ENCODE measurements at places on chromosomes 2 and 18.

- no peak for DNase-seq
Measured at GRCh38 chr18:61662726-61663125, 230.1 kb downstream of the RNF152 start.

DNA sequence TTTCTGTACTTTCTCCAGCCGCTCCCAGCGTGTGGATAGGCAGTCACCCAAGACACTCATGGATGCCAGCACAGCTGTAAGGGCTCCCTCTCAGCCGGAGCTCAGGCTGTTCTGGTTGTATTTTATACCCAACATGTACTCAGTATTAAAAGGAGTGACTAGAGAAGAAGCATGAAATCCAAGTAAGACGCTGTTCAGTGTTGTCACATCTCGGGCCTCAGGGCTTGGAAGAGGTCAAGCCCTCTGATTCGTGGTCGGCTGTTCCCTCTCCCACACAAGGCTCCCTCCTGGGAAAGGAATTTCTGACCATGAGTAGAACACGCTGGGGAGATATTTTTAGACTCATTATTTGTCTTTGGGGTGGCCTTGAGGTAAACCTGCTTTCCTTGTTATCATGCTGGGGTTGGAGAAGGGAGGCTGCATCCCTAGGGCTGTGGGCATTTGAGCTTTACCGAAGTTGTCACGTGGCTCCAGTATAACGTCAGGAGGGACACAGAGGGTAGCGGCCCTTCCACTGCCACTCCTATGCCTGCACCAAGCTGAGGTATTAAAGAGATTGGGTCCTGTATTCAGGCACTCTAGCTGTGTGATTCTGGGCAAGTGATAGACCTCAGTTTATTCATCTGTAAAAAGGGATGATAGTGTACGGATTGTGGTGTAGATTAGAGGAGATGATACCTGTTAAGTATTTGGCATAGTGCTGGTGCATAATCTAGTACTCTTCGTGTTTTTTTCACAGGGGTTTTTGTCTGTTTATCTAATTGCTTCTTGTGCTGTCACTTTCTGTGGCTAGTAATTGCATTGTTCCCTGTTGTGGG, 34.1 kb downstream of the HK2 start:
- DNase-seq, result peak; percentile 78

GRCh38 chr2:23423062-23423872, 38.3 kb downstream of the KLHL29 start:
- no peak for DNase-seq

- DNase-seq, result no peak
Measured at GRCh38 chr2:100036793-100037192, 105.6 kb downstream of the AFF3 start.

- peak; percentile 73 for DNase-seq
Measured at GRCh38 chr2:201358684-201359083, 1.5 kb upstream of the FLACC1 start.

DNA sequence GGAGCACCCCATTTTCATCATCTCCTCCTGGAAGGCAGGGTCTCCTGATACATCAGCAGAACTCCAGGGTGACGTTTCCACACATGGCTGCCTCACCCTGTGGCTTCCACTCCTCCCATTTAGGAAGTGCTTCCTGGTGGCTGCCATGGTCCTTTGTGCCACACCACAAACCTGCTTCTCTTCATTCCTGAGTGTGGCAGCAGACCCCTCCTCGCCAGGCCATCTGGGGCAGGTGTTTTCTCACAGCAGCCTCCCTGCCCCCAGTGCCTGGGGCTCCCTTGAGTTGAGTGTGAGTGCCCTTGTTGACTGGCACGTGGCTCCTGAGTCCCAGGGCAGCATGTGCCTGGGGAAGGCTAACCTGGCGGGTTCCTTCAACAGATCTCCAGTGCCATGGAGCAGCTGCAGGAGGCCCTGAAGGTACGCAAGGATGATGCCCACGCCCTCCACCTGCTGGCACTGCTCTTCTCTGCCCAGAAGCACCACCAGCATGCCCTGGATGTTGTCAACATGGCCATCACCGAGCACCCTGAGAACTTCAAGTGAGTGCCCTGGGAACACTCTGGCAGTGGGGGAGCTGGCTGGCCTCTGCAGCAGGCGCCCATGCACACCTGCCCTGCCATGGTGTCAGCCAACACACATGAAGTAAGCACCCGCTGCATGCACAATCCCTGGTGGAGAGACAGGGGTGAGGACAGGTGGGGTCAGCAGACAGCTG, 113.4 kb upstream of the MCFD2 start:
- no peak for DNase-seq

GRCh38 chr2:133812826-133813617, 244.8 kb upstream of the NCKAP5 start:
- peak; percentile 55 for DNase-seq

DNA sequence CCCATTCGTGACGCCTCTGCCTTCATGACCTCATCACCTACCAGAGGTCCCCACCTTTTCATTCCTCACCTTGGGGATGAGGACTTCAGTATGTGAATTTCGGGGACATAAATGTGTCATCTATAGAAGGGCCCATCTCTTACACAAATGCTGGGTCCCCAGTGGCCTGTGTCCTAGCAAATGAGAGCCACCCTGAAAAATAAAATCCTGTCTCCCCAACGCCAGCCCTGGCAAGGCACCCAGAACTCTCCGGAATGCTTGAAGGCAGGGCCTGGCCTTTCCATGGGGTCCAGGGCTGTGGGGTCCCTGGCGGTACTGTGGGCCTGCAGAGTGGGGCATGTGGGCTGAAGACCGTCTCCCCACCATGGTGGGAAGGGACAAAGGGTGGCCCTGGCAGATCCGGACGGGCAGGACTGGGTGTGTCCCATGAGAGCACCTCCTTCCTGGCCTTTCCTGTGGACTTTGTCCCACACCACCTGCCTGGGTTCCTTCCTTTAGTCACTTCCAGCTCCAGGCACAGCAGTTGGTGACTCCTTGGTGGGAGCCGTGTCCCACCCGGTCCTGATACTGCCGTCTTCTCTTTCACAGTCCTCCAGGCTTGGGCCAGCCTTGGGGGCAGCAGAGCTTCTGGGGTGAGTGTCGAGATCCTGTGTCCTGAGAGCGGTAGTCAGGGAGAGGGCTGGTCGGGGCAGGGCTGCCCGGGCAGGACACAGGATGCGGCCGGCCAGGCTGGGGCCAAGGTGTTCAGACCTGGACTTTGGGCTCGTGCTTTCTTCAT, 18.6 kb downstream of the CAPN10 start:
- DNase-seq, result no peak

DNA sequence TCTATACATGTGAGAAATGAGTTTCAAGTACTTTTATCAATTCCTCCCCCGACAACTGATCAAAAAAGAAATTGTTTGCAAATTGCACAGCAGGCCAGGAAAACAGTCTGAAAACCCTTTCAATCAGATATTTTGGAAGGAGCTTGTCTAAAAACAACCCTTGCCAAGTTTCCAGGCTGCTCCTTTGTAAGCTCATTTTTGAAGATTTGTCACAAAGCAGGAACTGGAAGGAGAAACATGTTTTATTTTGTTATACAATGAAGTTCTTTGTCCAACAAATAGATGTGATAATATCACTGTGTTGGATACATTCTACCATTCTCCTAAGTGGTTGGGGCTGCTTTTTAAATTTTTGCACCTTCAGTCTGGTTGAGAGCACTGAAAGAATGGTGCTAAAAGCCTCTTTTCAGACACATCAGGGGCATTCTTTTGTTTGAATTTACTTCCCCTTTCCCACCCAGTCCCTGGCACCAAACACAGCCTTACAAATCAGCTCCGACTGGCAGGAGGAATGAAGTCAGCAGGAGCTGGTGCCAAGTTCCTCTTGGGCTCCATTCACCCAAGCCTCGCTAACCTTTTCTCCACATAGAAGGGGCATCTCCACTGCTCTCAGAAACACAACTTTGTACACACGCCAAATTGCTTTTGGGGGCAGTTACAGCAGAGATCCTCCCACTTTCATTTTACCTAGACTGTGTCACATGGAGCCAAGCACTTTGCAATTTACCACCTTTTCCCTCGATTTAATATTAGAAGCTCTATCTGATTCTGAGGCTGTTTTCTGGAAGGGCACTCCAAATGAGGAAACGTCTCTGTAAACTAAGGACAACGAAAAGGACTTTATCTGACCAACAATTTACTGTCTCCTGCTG, 88.0 kb downstream of the C1D start:
- no peak for DNase-seq

- DNase-seq, result no peak
Measured at GRCh38 chr18:40058811-40059570, 1896.0 kb upstream of the PIK3C3 start.

DNA sequence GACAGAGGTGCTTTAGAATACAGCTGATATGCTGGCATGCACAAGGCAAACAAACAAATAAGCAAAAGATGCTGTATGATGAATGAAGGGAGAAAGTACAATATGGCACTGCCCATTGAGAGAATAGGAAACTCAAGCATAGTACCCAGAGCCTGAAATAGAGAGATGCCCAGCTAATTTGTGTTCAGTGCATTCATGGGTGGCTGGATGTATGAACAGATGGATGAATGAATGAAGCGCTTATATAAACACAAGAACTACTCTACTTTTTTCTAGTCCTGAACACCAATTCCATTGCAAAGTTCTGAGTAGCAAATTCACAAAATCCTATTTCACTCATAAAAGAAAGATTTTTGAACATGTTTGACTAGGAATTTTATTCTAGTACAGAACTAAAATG, 756.3 kb downstream of the SATB2 start:
- no peak for DNase-seq

GRCh38 chr2:23683001-23683400, 243.9 kb downstream of the ATAD2B start:
- no peak for DNase-seq

DNA sequence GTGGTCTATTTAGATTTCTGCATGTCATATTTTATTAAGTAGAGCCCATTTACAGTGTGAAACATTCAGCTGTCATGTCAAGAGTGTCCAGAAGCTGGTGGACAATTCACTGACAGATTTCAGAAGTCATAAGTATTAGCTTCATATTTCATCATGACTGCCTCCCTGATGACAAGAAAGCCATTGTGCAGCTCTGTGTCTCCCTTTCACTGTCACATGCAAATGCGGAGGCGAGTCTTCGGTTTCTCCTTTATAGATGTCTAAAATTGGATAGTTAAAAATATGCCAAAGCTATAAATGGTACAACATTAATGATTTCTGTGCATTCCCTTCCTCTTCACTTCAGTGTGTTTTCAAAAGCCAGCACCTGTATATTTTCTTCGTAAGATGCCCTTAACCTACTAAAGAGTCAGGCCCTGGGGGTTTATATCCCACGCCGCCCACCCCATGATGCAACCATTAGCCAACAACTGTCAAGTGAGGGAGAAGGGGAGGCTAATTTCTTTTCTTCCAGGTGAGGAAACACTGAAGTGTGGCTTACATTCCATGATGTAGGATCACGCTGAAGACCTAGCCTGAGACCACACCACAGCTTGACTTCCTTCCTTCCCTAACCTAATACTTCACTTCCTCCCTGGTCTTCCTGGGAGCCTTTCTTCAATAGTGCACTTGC, 99.6 kb upstream of the DDX18 start:
- DNase-seq, result no peak

- no peak for DNase-seq
Measured at GRCh38 chr2:176780348-176780747, 432.2 kb upstream of the HNRNPA3 start.

- peak; percentile 30 for DNase-seq
Measured at GRCh38 chr2:138391946-138392345, 109.6 kb upstream of the SPOPL start.

GRCh38 chr2:42881732-42882131, 89.3 kb upstream of the HAAO start:
- DNase-seq, result no peak

DNA sequence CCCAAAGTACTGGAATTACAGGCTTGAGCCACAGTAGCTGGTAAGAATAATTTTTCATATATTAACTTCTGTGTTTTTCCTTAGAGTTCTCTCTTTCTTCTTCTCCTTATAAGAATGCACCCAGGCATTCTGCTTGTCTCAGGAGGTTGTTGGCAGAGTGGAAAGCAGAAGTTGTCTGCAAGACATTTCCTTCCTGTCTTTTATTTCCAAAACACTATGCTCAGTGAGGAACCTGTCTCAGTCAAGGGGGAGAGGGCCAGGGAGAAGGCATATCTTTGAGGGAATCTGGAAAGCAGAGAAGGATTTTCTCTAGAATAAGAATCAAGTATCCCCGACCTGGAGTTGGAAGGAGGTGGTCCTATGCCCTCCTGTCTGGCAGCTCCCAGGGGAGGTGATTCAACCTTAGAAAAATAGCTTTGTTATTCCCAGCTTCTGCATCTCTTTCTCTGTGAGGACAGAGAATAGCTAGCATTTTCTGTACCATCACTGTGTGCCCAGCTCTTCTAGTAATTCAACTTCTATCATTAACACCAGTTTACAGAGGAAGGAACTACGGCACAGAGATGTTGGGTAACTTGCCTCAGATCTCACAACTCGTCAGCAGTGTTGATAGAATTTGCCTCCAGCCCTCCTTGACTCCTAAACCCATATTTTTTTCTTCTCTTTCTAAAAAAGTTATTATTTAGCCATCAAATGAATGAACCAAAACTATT, 3.8 kb upstream of the LPIN2 start:
- no peak for DNase-seq

DNA sequence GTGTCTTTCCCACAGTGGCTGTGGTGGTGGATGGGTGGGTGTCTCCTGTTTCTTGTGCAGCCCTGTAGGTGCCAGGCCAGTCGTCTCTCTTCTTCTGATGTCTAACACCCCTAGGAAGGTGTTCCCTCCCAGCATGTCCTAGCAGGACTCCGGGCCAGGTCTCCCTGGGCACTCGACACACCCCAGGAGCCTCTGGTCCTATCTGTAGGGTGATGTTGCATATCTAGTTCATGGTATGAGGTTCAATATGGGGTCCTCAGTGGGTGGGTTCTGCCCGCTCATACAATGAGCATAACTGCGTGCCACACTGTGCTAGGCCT, 14.4 kb downstream of the NGEF start:
- DNase-seq, result no peak

DNA sequence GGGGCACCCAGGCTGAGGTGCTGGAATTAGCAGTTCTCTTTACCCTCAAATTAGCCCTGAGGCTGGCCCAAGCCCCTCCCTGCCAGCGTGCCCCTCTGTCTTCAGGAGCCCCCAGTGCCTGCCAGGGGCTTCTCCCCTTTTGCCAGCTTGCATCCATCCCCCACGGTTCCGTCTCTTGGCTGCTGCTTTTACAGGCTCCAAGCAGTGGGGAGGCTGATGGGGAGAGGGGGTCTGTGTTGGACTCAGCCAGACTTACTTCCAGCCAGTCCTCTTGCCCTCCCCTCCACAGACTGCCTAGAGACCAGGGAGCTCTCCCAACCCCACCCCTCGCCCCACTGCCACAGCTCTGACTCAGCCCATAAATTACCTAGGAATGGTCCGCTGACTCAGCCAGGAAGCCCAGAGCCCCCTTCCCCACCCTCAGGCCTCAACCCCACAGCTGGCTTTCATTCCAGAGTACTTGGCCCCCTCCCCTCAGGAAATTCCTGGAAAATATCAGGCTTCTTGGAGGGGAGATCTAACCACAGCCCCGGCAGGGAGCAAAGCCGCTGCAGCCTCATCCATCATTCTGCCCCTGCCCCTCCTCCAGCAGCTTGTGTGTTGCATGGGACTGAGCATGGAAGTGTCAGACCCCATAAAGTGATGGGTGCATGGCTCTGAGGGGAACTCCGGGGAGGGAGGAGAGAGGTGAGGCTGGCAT, 184.6 kb downstream of the ZFP36L2 start:
- DNase-seq, result peak; percentile 89

GRCh38 chr2:31973665-31974064, 37.1 kb downstream of the MEMO1 start:
- no peak for DNase-seq

- DNase-seq, result no peak
Measured at GRCh38 chr2:80748592-80748991, 444.0 kb upstream of the LRRTM1 start.
